Dorsolateral prefrontal cortex (tissue), 122 donors: ENCODE measurements at places on chromosomes 6 and 20. TPM values are rescaled to one million over a fixed set of nuclear protein-coding genes. Genes with fewer than 3 reads are reported as not detected.

MYH7B gene
- 17.0 TPM for total RNA-seq

- DNase-seq = no peak
Observed at GRCh38 chr6:32096394-32097258, 12.5 kb downstream of the TNXB start.

- DNase-seq = no peak
Observed at GRCh38 chr6:41573985-41574384, 27.8 kb downstream of the FOXP4 start.

DNA sequence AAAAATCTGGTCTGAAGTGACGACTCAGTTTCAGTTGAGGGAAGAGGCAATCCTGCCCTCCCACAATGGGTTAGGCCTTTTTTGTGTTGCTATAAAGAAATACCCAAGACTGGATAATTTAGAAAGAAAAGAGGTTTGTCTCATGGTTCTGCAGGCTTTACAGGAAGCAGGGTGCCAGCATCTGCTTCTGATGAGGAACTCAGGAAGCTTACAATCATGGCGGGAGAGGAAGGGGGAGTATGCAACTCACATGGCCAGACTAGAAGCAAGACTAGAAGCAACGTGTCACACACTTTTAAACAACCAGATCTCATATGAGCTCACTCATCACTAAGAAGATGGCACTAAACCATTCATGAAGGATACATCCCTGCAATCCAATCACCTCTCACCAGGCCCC lies 529.3 kb downstream of the KIF16B start:
- DNase-seq = no peak

- no peak for DNase-seq
Observed at GRCh38 chr6:72724545-72724944, 102.7 kb downstream of the KCNQ5 start.

- DNase-seq = no peak
Observed at GRCh38 chr6:75052491-75052890, 153.4 kb downstream of the COL12A1 start.

- no peak for DNase-seq
Observed at GRCh38 chr6:9307786-9308185, 872.4 kb upstream of the SLC35B3 start.

DNA sequence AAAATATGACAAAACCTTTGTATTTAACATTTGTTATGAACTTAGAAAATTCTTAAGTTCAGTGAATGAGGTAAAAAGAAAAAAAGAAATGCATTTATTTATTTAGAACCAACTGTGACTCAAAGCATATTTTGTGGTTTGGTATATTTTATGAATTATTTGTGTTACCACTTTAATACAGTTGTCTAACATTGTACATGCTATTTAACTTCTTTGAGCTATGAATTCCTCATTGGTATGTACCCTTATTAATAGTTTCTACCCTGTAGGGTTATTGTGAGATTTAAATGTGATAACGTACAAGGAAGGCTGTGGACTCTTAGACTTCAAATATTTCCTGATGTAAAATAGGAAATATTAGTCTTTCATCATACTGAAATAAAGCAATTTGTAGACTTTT lies 162.6 kb downstream of the MMUT start:
- no peak for DNase-seq

DNA sequence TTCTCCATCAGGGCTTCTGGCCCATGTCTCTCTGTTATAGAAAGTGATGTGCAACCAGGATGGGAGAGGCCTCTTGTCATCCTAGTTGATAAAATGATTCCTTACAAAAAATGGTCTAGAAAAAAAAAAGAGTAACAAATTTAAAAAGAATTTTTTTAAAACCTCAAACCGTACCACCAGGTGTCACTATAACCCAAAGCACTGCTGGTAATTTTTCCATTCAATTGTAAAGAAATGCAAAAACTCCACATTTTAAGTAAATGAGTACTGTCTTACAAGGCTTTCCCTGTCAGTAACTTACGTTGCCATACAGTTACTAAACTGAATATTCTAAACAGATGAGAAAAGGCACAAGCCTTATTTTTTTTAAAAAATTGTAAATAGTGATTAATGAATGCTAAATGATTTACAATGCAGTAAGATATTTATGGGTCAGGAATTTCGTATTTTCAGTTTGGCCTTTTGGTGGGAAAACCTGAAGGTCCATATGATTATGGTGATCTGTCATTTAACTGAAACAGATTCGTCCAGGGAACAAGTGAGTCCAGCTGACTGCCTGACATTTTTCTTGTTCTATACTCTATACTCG lies 95.4 kb downstream of the OGFRL1 start:
- no peak for DNase-seq

SUMO4 gene
- 5.2 TPM for total RNA-seq

GRCh38 chr6:72620871-72621290 lies 983 bp upstream of the KCNQ5 start:
- DNase-seq = no peak

ZNF311 gene
- total RNA-seq = 0.95 TPM

OPN5 gene
- not detected for total RNA-seq

- no peak for DNase-seq
Observed at GRCh38 chr20:9514461-9515213, at the start of gene LAMP5. TSS of gene LAMP5 (plus strand) at chr20:9514590. CDS start at chr20:9514853, 263 bp downstream.

GRCh38 chr6:30776390-30777154 lies 32.2 kb upstream of the IER3 start:
- DNase-seq = no peak

USP49 gene
- 12.6 TPM for total RNA-seq

DNA sequence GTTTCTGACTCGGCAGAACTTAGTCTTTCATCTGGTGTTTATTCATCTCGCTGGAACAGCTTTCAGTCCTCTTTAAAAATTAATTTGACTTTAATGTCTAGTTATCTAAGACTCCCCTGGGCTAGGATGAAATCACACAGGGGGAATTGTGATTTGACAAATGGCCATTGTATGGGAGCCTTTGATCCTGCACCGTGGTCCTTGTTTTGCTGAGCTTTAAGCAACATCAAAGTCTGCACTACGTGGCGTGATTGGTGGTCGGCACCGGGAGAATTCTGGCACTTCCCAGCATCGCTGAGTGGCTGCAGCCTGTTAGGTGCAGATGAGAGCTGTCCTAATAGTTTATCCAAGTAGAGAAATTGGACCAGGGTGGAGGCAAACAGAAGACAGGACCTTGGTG lies 146.9 kb downstream of the TBC1D7 start:
- no peak for DNase-seq

DNA sequence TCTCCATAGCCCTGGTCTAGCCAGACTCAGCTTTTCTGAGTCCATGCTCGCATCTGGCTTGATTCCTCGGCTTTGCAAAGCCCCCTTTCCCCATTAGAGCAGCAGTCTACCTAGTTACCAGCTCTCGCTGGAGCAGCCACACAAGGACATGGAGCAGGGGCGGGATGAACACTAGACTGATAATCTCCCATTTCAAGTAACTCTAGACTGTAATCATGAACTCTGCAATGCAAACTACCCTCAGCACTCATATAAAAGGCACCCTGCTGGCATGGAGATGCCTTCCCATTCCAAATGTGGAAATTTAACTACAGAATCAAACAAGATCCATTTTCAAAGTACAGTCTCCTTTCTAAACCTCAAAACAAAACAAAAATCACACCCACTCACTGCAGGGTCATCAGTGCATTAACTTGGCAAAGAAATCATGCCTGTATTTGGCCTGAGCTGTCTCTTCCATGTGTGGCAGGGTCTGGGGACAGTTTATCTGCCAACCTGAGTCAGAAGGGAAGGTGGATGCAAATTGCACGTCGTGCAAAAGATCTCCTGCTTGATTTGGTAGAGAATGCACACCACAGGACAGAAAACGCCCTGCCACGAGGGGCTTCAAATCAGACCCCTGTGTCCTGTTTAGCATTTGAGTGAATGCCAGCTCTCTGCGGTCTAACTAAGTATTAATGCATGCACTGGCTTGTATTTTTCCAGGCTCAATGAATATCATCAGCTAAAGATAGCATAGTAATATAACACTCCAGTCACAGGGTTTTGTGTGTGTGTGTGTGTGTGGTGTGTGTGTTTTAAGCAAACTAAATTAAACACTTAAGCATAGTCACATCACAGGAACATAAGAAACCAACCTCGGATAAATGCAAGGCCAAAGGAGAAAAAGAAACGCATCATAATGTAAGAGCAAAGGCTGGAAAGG lies 85.3 kb downstream of the MYLK4 start:
- DNase-seq = no peak

DNA sequence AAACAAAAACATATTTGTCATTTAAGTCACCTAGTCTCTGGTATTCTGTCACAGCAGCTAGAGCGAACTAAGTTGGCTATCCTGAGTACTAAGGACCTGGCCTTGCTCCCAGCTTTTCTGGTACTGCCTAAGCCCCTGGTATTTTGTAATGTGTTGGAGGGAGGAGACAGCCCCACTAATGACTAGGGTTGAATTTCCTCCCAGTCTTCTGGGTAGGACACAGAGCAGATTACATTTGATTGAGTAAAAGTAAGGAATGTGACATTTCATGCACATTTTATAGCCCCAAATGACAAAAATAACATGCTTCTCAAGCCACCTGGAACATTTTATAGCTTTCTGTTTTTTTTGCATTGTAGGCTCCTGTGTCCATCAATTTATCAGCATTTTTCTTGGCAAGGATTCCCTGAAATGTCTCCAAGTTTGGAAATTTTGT lies 47.9 kb upstream of the DDR1 start:
- no peak for DNase-seq

- DNase-seq = no peak
Observed at GRCh38 chr6:21321076-21321475, 272.5 kb upstream of the SOX4 start.

DNA sequence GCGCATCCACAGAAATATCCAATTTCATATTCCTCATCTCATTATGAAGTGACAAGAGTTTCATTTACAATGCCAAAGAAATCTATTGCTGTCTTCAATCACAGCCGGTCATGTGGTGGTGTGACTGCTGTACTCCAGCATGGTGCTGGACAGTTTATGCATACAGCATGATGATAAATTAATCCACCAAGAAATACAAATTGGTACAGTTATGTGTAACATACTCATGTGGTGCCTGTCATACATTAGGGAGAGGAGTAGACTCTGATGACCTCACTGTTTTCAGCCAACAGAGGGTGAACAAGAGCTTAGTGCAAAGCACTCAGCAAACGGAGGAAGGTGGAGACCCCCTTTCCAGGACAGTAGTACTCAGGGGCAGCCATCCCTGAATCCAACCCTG lies 178.4 kb upstream of the SYNDIG1 start:
- DNase-seq = no peak

DNA sequence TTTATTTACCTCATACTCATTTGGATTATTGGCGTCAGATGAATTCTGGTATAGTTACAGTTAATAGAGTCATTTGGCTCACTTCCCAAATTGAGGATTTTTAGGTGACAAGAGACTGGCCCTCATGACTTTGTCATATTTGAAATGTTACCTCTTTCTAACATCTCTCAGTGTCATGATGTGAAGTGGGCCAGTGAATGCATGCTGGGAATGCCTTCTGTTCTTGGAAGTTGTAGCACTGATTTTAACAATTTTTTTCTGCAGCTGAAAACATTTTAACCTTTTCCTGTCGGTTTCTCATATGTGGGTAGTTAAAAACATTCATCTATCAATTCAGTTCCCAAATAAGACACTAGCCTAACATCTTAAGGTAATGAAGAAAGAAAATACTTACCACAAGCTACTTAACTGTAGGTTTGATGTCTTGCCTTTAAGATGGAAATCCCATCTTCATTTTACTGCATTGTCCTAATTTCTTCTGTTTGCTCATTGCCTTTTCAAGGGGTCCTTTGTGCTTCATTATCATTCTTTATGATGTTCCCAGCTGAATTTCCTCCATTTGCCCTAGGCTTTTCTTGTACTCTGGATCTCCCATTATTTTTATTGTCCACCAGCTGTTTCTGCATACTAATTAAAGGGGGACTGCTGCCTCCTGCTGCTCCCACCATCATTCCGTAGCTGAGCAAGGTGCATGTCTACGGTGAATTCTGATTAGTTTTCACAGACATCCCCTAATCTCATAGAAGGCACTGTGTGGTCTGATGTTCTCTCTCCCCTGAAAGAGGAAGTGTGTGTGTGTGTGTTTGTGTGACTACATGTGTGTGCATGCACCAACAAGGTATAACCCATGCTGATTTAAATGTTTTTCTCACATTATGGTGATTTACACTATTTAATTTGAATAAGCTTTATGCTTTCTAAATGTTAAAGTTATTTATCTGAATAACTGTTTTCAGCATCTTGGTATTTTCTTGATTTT lies 109.5 kb downstream of the B3GAT2 start:
- DNase-seq = no peak

DNA sequence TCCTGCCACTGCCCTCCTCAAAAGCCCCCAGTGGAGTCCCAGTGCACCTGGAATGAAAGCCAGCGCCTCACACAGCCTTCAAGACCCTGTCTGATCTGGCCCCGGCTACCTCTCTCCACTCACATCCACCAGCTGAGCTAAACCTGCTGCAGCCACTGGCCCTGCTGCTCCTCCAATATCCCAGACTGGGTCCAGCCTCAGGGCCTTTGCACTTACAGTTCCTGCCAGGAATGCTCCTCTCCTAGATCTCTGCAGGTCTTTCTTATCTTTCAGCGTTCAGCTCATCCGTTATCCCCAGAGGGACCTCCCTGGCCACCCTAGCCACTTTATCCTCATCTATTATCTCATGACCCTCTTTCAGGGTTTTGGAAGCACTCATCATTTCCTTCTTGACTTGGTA lies 68.8 kb downstream of the KCNB1 start:
- no peak for DNase-seq

DNA sequence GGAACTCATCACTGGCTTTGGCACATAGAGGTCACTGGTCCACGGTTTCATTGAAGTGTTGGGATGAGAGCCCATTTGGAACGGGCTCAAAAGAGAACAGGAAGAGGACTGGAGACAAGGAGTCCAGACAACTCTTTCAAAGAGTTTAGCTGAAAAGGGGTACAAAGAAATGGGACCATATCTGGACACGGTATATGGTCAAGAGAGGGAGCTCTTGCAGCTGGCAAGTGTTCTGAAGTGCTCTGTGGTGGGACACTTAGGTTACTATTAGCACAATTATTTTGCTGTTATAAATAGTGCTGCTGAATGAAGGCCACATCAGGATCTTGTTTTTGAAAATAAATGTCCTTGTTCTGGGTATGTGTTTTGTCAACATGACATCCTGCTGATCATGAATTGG lies 4.6 kb downstream of the SGK2 start:
- no peak for DNase-seq

GRCh38 chr6:23656255-23657194 lies 469.5 kb upstream of the NRSN1 start:
- DNase-seq = no peak

EEF1A2 gene
- total RNA-seq = 474 TPM

GRCh38 chr20:60553095-60553494 lies 594.9 kb downstream of the CDH26 start:
- no peak for DNase-seq

DNA sequence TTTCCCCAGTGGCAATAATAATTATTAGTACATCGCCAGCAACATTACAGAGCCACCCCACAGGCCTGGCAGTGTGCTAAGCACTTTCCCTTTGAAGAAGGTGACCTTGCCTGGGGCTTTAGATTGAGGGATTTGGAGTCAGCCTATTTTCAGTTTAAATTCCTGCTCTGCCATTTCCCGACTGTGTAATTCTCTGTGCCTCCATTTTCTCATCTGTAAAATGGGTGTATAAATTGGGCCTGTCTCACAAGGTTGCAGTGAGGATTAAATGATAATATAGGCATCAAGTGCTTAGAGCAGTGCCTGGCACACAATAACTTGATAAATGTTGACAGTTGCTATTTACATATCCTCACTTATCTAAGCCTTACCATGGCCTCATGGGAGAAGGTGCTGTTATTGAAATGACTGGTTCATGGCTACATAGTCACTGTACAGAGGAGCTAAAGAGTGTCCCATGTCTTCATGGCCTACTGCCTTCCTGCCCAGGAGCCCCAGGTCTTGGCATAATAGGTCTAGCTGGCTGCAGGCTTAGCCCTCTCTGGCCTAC lies 5.1 kb upstream of the SCRT2 start:
- DNase-seq = no peak

- no peak for DNase-seq
Observed at GRCh38 chr6:150846641-150847040, 18.9 kb upstream of the MTHFD1L start.
